IPS-NIHi11 (cell line): ENCODE measurements at places on chromosomes 1 and 21.

- no peak for DNase-seq
Observed at GRCh38 chr1:173257805-173258204, 50.7 kb upstream of the TNFSF4 start.

- no peak for DNase-seq
Observed at GRCh38 chr21:17736072-17736471, 83.1 kb downstream of the C21orf91 start.

DNA sequence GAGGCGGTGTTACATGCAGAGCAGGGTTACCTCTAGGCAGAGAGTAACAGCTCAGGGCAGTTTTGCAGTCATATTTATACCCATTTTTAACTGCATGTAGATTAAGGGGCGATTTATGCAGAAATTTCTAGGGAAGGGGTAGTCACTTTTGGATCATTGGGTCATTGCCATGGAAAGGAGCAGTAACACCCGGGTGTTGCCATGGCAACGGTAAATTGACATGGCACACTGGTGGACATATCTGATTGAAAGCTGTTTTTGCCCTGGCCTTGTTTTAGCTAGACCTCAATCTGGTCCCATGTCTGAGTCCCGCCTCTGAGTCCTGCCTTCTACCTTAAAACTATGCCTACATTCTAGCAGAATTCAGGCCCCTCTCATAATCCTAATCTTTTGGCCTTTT, 11.8 kb upstream of the USP1 start:
- DNase-seq = no peak

GRCh38 chr1:3133686-3134085, 64.7 kb downstream of the PRDM16 start:
- DNase-seq = no peak

GRCh38 chr1:9845914-9846313, 22.1 kb upstream of the CLSTN1 start:
- no peak for DNase-seq

DNA sequence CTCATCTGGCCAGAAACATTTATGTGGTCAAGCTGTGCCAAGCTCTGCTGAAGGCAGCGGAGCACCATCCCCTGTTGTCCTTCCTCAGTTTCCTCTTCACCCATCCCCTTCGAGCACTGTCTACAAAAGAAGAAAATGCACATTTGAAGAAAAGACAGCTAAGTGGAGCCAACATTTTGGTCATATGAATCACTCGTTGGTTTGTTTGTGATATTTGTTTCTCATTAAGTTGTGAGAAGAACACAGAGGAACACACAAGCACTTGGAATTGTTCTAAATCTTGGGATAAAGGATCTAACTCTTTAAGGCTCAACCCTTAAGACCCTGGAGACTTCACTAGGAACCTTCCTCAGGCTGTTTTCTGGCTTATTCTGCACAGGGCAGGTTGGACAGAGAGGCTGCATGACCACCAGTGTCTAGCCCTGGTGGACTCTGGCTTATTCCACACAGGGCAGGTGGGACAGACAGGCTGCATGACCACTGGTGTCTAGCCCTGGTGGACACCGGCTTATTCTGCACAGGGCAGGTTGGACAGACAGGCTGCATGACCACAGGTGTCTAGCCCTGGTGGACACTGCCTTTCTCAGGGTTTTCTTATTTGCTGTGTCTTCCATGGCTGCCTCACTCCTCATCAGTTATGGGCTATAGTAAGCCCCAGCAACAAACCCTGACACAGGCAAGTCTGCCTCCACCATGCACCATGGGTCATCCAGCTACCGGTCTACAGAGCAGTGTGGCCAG, 35.3 kb upstream of the COL6A2 start:
- no peak for DNase-seq

GRCh38 chr1:229433364-229434004, 410 bp downstream of the ACTA1 start:
- no peak for DNase-seq

- no peak for DNase-seq
Observed at GRCh38 chr1:51568231-51568935, 48.5 kb upstream of the OSBPL9 start.

- peak; percentile 97 for DNase-seq
Observed at GRCh38 chr1:22131875-22132486, 10.9 kb downstream of the WNT4 start.

- no peak for DNase-seq
Observed at GRCh38 chr1:245142976-245143375, 11.8 kb upstream of the KIF26B start.

- DNase-seq = no peak
Observed at GRCh38 chr1:32806290-32806689, 10.9 kb downstream of the YARS1 start.

GRCh38 chr1:37808369-37809319, 636 bp upstream of the YRDC start:
- peak; percentile 89 for DNase-seq

DNA sequence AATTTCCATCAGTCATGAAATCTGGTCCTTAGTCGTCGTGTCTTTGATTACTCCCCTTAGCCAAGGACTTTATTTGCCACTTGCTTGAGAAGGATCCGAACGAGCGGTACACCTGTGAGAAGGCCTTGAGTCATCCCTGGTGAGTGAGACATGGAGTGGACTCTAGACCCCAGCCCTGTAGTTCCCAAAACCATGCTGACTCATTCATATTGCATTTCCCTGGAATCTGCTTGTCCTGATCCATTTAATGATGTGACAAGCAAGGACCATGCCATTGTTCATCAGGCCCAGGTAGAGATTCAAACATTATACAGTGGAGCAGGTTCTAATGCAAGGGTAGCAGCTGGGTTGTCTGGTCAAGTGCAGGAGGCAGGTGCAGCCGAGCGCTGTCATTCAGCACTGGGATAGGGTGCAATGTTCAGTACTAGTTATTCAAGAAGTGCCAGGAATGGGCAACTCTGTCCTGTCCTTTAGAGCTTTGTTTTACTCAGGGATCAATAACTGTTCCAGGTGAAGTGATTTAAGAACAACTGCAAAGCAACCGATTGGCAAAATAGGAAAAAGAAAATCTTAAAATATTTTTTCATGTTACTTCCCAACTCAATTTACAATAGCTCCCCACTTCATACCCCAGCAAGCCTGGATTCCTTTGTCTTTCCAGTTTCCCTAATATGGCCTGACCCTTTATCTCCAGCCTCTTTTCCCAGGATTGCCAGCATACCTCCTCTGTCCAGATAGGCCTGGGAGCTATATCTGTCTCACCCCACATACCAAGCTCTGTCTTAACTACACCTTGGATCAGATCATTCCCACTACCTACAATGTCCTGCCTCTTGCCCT, 26.5 kb downstream of the CAMK1G start:
- DNase-seq = no peak

GRCh38 chr1:15574741-15575140, 10.1 kb downstream of the AGMAT start:
- DNase-seq = no peak

DNA sequence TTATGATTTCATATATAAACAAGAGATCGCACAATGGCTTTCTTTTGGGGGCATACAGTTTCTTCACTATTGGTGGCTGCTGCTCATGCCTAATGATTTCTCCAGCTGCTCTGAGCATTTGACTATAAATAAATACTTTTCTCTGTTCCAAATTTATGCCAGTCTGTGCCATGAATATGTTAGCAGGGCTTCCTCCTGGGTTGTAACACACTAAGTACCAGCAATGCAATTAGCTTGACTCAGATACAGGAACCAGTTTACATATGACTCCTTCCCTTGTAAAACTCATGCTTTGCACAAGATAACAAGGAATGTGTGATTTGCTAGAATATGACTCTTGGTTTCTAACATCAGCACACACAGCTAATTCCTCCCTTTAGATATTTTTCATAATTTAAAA, 1629.7 kb downstream of the NCAM2 start:
- no peak for DNase-seq

DNA sequence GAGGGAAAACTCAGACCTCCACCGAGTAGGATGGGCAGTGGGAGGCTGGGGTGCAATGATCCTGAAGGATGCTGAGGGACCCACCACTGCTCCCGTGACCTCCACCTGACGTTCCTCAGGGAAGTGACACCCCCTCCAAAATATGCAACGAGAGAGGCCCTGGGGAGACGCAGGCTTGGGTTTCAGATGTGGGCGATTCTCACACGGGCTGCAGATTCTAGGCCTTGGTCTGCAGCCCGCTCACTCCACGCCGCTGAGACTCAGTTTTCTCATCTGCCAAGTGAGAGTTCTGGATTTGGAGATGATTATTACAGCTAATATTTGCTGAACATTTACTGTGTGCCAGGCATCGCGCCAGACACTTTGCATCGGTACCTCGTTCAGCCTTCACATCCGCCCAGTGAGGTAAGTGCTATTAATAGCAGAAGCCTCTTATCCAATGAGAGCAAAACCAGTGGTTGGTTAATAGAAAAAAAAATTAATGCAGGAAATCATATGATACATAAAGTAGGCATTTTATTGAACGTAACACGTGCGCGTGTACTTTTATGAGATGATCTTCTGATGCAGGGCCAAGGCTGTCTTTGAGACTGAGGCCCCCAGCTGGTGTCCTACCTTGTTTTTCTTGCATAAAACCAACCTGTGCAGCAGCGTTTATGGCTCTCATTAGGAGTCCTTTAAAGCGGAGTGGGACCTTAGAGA, 102.0 kb upstream of the RUNX3 start:
- DNase-seq = no peak

GRCh38 chr1:180932378-180932777, 19.7 kb downstream of the KIAA1614 start:
- no peak for DNase-seq

DNA sequence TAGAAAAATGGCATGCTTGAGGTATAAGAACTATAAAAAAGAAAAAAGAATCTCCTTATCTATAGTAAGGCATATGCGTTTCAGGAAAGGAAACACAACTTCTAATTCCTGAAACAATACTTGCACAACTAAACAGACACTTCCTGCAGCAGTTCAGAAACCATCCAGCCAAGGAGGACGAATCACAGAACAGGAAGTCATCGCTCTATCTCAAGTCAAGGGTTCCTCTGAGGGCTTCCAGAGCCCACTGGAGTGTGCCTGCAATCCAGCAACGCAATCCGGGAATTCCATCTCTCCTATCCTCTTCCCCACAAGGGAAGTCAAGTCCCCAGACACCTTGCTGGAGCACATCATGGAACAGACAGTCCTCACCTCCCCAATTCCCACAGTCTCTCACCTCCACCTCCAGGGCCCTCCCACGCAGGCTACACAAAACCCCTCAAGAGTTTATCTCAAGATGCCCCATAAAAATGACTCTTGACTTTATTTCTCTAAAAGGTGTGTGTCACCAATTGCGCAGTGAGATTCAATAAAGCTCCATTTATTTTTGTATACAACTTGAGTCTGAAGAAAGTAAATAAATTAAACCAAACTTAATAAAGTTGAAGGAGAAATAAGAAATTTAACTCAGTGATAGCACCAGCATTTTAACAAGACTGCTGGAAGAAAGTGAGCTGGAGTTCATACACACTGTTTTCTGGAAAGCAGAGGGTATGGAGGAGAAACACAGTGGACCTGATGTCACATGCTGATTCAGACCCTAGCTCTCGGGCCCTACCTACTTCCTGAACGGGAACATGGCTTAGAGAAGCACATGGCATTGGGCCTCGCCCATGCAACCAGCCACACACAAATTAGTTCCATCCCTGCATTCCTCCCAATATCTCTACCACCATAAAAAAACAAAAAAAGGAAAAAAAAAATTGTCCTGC, 39.9 kb downstream of the SIPA1L2 start:
- DNase-seq = no peak

GRCh38 chr1:205661429-205662134, 18.7 kb downstream of the SLC45A3 start:
- peak; percentile 55 for DNase-seq

- DNase-seq = no peak
Observed at GRCh38 chr1:84436876-84437655, 38.8 kb downstream of the DNASE2B start.

- DNase-seq = no peak
Observed at GRCh38 chr21:34074283-34075090, 1.1 kb downstream of the MRPS6 start.

DNA sequence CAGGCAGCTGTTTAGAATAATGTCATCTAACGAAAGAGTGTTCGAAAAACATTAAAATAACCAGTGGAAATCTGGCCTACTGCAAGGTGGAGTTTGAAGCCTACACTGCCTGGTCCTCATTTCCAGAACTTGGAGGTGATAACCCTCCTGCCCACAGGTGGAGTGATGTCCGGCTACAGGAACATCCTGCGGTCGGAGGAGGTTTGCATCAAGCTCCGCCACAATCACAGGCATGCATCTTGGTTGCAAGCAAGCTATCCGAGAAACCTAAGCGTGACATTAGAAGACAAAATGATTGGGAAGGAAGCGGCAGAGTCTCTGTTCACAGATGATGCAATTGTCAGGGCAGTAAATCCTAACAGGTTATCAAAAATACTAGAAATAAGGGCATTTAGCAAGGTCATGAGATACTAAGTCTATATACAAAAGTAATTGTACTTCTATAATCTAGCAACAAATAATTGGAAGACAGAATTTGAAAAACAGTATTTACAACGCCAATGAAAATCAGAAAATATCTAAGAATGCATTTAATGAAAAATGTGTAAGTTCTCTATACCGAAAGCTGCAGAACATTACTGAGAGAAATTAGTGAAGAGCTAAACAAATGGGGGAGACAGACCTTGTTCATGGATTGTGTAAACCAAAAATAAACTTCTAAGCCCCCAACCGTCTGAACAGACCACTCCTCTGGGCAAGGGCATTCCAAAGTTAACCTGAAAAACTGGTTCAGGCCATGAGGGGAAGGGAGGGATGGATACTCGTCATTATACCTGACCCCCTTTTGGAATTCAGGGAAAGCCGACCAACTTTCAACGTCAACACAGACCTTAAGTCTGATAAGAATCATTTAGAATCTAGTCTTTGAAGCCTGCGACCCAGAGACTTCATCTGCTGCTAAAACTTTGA, 4.7 kb upstream of the SLC19A1 start:
- no peak for DNase-seq

GRCh38 chr21:42561762-42562650, 48.4 kb downstream of the SLC37A1 start:
- no peak for DNase-seq
